Osteocyte (in vitro differentiated cells): ENCODE measurements at places on chromosomes 4 and X. TPM values are rescaled to one million over a fixed set of nuclear protein-coding genes. Genes with fewer than 3 reads are reported as not detected.

DNA sequence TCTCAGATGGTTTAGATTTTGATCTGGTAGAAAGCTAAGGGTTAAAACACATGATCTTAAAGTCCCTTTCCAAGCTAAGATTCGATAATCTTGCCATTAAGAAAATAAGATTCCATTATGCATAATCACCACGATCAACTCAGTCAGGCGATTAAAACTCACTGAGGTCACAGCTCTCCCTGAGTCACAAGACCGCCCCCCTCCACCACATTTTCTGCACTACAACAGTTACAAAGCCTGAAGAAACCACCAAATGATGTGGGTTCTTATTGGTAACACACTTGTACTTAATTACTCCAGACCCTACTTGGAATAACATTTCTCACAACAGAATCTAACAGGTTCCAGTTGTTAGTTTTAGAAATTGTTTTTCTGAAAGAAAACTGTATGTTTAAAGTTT is 62.8 kb downstream of the SH3KBP1 start:
- DNase-seq: no peak

The CLTRN gene
- total RNA-seq: not detected in 2 replicates

- DNase-seq: no peak
Observed at GRCh38 chr4:45350438-45350837, 624.1 kb upstream of the GNPDA2 start.

DNA sequence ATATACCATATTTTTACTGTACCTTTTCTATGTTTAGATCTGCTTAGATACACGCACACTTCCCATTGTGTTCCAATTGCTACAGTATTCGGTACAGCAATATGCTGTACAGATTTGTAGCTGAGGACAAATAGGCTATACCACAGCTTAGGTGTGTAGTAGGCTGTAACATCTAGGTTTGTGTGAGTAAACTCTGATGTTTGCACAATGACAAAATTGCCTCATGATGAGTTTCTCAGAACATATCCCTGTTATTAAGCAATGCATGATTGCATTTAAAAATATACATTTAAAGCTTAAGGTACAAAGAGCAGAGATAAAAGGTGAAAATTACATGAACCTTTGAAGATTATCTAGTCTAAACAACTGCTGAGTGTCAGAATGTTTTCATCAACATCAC is 181.7 kb downstream of the ADGRA3 start:
- DNase-seq: no peak

GRCh38 chr4:169115897-169116254 is 105.8 kb upstream of the CBR4 start:
- no peak for DNase-seq

The ATP1B4 gene
- total RNA-seq: not detected in 2 replicates

DNA sequence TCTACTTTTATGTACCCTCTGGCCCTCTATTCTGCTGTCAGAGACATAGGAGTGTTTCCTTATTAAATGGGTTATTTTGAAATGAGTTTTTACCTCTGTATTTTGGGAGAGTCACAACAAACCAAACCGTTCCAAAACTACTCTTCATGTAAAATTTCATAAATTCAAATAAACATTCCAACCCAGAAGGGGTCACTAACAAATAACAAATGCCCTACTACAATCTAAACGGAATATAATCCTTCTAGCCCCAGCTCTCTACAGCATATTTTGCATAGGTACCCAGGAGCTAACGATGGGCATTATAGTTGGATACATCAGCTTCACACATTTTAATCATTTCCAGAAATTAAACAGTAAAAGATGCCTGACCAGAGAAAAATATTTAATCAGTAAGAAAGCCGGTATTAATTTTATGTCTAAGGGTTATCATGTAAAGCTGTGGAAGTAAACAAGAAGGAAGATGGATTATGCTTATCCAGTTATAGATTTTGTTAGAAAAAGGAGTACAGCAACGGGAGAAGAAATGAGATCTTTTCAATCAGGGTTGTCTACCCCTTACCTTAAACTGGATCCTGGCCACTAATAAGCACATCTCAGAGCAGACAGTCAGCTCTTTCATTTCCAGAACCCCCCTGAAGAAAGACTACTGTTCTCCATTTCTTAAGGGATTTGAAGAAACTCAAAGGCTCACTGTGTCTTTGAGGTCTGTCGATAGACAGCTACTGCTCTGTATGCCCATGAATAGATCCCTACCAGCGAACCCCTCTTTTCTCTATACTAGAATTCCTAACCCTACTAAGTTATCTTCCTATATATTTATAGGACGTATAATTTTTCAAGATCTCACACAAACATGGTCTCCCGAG is 1.2 kb downstream of the UGDH start:
- no peak for DNase-seq

GRCh38 chr4:103915224-103915869 is 195.6 kb upstream of the TACR3 start:
- DNase-seq: no peak

The ZIC3 gene
- total RNA-seq: 0.16 TPM in 1 of 2 replicates, not detected in the other

The HOPX gene
- 0.35 TPM in 1 of 2 replicates, not detected in the other for total RNA-seq

The NOX1 gene
- total RNA-seq: not detected in 2 replicates

The XAGE2 gene
- total RNA-seq: not detected in 2 replicates

- DNase-seq: no peak
Observed at GRCh38 chr4:40238700-40239548, 42.1 kb downstream of the RHOH start.

- no peak for DNase-seq
Observed at GRCh38 chr4:135249024-135249423, 1047.4 kb upstream of the PABPC4L start.

The CPE gene
- 190 and 195 TPM in 2 replicates for total RNA-seq

DNA sequence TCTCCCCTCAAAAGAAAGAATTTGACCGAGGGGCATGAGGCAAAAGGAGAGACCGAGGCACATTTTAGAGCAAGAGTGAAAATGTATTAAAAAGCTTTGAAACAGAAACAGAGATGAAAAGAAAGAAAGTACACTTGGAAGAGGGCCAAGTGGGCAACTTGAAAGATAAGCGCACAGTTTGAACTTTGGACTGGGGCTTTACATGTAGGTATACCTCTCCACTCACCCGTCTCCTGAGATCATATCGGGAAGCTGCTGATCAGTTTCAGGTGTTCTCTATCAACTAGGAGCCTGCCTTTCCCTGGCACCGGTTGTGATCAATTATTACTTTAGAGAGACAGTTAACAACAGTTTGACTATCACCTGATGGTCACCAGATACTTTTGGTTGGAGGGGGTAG is 2666.5 kb downstream of the ARAP2 start:
- DNase-seq: no peak

The PTPN13 gene
- total RNA-seq: 55.7 and 56.0 TPM in 2 replicates

GRCh38 chrX:119041175-119041574 is 31.6 kb upstream of the CT47C1 start:
- DNase-seq: no peak

GRCh38 chr4:89837993-89838390 is 1.0 kb upstream of the SNCA start:
- no peak for DNase-seq

GRCh38 chrX:2629316-2630007 is 61.6 kb upstream of the CD99 start:
- no peak for DNase-seq

The HAND2 gene
- total RNA-seq: not detected in 2 replicates

DNA sequence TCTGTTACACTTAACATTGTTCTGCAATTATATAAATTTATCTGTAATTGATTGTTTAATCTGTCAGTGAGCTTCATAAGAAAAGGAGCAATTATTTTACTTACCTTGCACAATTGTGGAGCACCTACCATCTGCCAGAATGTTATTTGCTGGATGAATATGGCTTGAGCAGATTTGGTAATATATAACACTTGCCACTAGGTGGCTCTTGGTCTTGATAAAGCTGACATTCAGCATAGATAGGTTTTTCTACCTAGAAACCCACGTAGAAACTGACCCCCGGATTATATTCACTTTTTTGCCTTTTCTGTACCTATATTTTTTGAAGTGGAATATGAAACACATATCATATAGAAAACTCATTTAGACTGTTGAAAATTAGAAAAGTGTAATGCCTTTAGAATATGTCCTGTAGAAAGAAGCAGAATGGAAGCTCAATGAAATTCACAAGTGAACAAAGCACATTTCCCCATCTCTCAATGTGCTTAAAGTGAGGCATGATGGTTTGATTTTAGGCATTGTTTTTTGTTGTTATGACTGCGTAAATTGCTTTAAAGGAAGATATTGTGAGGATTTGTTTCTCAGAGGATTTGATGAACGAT is 9.5 kb downstream of the RBPJ start:
- DNase-seq: no peak

The NSD2 gene
- 63.4 and 66.4 TPM in 2 replicates for total RNA-seq

- DNase-seq: no peak
Observed at GRCh38 chr4:46820154-46820553, 88.9 kb downstream of the COX7B2 start.

GRCh38 chrX:154441564-154441963 is 2.4 kb upstream of the FAM50A start:
- no peak for DNase-seq
